ENCODE measurements at places on chromosomes 7 and 10.
A peak's percentile ranks its signal among the peaks of the same experiment; 100 is the strongest.

DNA sequence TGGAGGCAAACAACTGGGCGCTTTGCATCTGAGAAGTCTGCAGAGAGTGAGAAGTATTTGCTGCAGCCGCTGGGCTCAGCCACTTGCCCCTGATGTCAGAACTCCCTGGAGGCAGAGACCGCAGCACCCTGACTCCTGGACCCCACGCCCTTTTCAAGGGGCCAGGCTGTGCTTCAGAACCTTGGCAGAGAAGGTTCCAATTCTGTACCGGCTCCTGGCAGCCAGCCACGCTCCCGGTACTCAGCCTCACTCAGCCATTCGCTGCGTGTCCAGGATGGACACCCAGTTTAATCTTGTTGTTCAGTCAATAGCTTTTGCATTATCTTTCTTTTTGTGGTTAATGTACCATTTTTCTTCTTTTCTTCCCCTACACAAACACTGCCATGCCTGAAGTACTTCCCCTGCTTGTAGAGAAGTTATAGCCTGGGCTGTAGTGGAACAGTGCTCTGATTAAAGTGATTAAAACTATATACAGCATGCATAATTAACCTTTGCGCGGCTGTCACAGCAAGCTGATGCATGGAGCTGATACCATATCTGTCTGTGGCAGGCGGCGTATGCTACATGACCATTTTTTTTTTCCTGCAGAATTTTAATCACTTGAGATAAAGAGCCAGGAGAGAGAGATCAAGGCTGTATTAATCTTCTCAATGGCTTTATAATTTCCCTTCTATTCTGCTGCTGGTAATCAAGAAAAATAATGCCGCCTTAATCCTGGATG lies 578.5 kb downstream of the SDK1 start:
- no peak for DNase-seq

- DNase-seq, result no peak
Observed at GRCh38 chr10:111475720-111476119, 398.9 kb downstream of the ADRA2A start.

GRCh38 chr10:75613685-75614504 lies 182.5 kb downstream of the LRMDA start:
- DNase-seq, result no peak

DNA sequence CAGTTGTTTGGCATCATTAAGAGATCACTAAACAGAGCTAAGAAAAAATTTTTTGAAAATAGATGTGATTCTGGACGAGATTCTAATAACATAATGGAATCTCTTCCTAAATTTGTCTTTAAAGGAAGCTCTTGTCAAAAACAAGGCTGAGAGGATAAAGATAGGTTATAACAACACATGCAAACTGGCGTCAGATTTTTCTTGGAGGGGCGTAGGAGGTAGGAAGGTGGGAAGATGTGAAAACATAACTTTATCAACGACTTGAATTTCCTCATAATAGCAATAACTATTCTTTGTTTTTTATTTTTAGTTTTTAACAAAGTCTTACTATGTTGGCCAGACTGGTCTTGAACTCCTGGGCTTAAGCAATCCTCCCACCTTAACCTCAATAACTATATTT lies 31.8 kb upstream of the JCAD start:
- no peak for DNase-seq

GRCh38 chr7:107922886-107923285 lies 31.9 kb downstream of the DLD start:
- no peak for DNase-seq

GRCh38 chr7:99041526-99041925 lies 102.4 kb downstream of the SMURF1 start:
- no peak for DNase-seq

GRCh38 chr10:51852297-51852696 lies 152.9 kb upstream of the CSTF2T start:
- no peak for DNase-seq

- no peak for DNase-seq
Observed at GRCh38 chr7:48781752-48782151, 142.6 kb upstream of the CDC14C start.

DNA sequence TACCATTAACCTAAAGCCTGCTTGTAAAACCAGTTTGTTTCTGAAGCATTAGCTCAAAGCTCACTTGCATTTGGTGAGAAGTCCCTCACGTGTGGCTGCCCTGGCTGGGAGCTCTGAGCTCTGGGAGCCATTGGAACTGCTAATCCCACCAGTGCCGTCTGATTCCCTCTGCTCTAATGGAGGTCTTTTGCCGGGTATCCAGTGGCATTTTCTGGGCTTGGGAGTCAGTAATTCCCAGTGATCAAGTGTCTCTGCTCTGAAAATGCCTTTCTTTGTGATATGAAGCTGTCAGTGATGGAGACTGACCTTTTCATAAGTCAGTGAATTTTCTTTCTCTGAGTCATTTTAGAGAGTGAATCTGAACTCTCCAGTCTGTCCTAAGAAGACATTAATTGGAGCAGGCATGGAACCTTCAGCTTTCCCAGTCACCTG lies 36.9 kb upstream of the FAM20C start:
- DNase-seq, result no peak

DNA sequence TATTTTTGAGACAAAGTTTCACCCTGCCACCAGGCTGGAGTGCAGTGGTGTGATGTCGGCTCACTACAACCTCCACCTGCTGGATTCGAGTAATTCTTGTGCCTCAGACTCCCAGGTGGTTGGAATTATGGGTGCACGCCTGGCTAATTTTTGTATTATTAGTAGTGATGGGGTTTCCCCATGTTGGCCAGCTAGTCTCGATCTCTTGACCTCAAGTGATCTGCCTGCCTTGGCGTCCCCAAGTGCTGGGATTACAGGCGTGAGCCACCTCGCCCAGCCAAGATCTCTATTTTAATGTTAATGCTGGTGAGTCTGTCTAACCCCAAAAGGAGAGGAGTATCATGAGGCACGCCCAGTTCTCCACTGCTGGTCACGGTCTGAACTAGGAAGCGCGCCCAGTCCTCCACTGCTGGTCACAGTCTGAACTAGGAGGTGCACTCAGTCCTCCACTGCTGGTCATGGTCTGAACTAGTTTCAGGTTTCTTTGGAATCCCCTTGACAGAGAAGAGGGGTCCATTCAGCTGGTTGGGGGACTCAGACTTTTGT lies 5.6 kb upstream of the LRRC27 start:
- no peak for DNase-seq

GRCh38 chr7:114929570-114929969 lies 7.7 kb downstream of the MDFIC start:
- no peak for DNase-seq

DNA sequence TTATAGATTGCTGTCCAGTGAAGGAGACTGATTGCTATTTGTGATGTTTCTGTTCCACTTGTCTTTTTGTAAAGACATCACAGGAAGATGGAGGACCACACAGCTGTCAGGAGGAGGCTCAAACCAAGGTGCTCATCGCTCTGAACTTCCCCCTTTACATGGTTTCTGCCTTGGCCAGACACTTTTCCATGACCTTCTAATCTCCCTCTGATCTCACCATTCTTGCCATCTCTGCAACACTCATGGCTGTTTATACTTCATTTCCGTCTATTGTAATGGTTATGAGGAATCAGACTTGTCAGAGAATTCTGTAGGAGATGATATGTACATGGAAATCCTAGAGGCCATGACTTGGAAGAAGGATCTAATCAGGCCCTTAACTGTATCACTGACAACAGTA lies 1.7 kb upstream of the TAS2R5 start:
- no peak for DNase-seq

GRCh38 chr7:94228678-94229077 lies 166.0 kb upstream of the COL1A2 start:
- DNase-seq, result no peak

GRCh38 chr10:118672766-118673715 lies 77.6 kb upstream of the PRLHR start:
- DNase-seq, result no peak

GRCh38 chr7:84113906-84114850 lies 80.4 kb downstream of the SEMA3A start:
- DNase-seq, result no peak

DNA sequence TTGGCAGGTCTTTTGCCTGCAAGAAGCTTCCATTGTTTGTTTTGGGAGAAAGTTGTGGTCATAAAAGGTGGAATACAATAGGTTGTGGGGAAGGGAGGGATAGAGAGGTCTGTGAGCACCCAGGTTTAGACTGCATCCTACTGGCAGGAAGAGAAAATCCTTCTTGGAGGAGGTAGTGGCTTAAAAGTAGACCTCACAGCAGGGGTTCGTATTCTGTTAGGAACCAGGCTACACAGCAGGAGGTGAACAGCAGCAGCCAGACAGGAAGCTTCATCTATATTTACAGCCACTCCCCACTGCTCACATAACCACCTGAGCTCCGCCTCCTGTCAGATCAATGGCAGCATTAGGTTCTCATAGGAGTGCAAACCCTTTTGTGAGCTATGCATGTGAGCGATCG lies 245.3 kb downstream of the NSUN6 start:
- DNase-seq, result no peak

GRCh38 chr10:1661859-1662437 lies 75.4 kb downstream of the ADARB2 start:
- DNase-seq, result no peak

GRCh38 chr7:130845581-130846085 lies 111.6 kb upstream of the KLF14 start:
- DNase-seq, result no peak

GRCh38 chr7:91826377-91826776 lies 54.1 kb downstream of the MTERF1 start:
- DNase-seq, result no peak

DNA sequence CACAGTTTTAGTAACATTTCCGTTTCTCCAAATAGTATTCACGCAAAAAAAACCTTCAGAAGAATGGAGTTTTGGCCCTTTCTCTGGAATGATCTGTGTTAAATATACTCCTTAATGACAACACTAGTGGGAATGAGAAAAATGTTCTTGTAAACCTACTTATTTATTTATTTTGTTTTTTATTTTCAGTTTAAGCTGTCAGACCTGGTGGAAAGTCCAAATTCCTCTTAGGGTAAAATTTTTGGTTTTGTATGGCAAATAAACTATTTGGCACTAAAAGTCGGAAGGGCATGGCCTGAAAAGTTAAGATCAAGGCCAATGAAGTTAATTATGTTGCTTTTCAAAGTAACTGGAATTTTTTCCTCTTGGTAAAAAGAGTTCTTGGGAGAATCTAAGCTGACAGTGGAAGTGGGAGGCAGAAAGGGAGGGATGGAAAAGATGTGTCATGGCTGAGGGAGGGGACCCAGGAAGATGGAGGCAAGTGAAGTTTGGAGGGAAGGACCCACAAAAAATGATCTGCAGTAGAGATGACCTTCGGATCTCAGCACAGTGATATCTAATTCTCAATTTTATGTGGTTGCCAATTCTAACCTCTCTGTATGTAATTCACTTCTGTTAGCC lies 33.5 kb upstream of the VPS41 start:
- no peak for DNase-seq

- DNase-seq, result no peak
Observed at GRCh38 chr7:134891696-134892678, 94.3 kb upstream of the AGBL3 start.

- peak; percentile 42 for DNase-seq
Observed at GRCh38 chr7:27199849-27200760, at the start of gene HOXA13. Gene HOXA13 (minus strand): TSS chr7:27200091. CDS start chr7:27200077, 14 bp downstream.

- no peak for DNase-seq
Observed at GRCh38 chr10:124989526-124989925, 47.6 kb downstream of the ZRANB1 start.

GRCh38 chr10:69655868-69656555 lies 26.0 kb downstream of the FAM241B start:
- DNase-seq, result no peak

- no peak for DNase-seq
Observed at GRCh38 chr7:158803367-158803969, 25.8 kb downstream of the ESYT2 start.

- DNase-seq, result no peak
Observed at GRCh38 chr7:56046721-56047445, 4.4 kb downstream of the PSPH start.

- no peak for DNase-seq
Observed at GRCh38 chr7:125256446-125256845, 326.8 kb upstream of the POT1 start.

DNA sequence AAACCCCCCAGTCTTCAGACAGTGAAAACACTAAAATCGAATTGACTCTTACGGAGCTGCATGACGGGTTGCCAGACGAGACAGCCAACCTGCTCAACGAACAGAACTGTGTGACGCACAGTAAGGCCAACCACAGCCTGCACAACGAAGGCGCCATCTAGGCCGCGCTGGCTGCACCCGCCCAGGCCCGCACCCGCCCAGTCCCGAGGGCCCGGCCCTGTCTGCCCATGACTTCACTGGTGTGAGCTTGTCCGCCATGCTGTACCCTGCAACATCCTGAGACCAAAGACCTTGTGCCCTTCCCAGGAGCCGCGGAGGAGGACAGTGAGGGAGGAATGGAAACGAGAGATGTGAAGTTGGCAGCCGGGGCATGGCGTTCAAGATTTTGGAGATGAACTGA lies 116.1 kb downstream of the NT5C2 start:
- no peak for DNase-seq

DNA sequence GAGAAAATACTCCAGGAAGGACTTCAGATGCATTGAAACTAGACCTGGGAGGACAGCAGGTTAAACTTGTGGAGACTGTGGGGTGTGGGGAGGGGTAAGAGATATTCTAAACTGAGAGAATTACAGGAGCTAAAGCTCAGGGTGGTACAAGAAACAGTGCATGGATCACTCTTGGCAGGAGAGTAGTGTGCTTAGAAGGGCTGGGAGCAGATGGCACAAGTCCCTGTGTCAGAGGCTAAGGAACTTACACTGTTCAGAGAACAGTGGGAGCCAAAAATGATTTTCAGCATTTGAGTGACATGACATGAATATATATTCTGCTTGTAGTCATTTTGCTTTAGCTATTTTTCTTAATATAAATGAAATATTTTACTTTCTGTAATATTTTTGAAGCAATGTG lies 36.0 kb upstream of the LAMB1 start:
- no peak for DNase-seq

DNA sequence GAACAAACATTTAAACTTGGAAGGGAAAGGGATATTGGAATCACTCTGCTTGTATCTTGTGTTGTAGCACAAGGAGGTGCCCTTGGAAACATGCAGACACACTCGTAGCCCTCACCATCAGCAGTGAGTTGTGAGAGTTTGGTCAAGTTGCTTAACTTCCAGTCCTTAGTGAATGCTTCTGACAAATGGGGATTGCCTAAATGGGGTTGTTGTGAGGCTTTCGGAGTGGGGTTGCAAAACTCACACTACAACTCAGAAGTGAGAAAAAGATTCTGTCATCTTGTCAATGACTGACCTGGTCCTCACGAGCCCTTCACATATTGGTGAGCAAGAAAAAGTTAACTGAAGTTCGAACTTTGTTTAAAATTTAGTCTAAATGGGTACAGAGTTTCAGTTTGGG lies 29.0 kb upstream of the GSDME start:
- no peak for DNase-seq

GRCh38 chr10:71077796-71078453 lies 134.4 kb upstream of the UNC5B start:
- DNase-seq, result peak; percentile 2

GRCh38 chr7:115914951-115915350 lies 115.6 kb downstream of the TFEC start:
- DNase-seq, result no peak

- no peak for DNase-seq
Observed at GRCh38 chr10:57992321-57993077, 275.2 kb downstream of the IPMK start.
